ENCODE measurements at places on chromosomes 12 and 14.

- ATAC-seq = no peak
Measured at GRCh38 chr14:68935761-68936214, 43.3 kb downstream of the ACTN1 start.

GRCh38 chr14:22097072-22097471 is 423.5 kb upstream of the OR4E1 start:
- no peak for ATAC-seq

DNA sequence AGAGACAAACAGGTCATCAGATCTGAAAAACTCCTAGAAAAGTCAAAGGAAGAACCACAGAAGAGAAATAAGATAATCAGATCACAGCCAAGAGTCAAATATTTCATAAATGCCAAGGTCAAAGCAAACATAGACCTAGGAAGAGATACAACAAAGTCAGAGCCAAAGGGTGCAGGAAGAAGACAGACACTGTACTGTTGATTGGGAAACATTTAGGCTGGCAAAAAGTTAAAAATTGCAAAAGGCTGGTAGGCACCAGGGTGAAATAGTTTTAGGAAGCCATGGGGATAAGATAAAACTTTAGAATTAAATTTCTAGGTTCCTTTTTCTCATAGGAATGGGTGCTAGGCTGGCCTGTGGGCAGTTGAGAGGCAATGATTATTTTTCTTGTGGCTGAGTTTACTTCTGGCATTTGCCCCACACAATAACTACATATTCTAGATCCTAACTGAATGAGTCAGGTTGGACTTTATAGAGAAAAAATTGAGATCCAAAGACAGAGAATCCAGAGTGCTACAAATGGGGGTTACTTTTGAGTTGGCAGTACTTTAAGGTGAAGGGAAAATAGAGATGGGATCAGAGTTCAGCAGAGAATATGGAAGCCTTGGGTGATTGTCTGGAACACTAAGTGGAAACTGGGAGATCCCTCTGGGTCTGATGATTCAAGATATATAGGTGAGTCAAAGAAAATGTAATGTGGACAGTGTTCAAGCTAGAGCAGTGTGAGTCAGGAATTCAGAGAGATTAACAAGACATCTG is 215.5 kb downstream of the C12orf50 start:
- ATAC-seq = no peak

DNA sequence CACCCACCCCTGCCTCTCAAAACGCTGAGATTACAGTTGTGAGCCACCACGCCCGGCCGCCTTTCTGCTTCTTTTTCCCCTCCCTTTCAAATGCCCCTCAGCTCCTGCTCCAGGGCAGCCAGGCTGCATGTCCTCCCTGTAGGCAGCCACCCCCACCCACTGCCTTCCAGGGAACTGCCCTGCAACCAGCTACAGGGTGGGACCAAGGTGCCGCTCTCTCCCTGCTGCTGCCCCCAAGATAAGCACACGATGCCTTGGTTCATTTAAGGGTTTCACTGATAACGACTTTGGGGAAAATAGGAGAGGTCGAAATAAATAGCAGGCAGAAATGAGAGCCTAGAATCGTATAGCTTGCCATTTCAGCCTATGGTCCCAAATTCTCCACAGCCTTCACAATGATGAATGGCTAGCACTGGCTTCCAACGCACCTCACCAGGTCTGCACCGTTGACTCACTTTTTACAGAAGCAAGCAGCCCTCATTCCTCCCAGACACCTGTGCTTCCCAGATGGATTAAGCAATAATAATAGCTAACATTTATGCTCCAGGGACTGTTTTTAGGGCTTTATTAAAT is 40.7 kb downstream of the ATG14 start:
- no peak for ATAC-seq

DNA sequence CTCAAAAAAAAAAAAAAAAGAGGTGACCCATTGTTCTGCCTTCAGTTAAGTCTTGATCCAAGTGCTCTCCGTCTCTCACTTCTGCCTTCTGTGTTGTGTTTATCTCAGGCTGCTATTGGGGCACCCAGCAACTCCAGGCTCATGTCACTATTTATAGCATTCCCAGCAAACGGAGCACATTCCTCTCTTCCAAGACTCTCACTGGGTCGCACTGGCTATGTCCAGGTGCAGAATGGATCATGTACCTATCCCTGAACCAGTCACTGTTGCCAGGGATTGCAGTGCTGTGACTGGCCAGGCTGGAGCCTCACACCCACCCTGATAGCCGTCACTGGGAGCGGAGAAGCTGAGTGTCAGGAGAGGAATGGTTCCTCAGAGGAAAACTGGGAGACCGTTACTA is 31.2 kb downstream of the RHOF start:
- ATAC-seq = no peak

DNA sequence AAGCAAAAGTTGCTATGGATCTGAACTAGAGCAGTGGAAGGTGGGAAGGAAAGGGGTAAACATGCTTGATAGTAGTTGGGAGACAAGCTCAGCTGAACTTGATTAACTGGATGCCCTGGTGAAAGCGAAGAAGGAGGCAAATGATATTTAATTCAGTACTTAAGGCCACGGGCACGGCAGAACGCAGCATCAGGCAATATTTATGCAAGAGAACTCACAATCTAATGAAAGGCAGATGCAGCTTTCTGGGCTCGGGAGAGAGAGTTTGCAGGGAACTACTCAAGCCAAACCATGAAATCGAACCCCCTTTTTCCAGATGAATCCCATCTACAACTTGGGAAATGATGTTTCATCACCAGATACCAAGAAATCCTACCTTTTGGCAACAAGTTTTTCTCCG is 3.5 kb upstream of the CNIH1 start:
- ATAC-seq = no peak

GRCh38 chr12:131829356-131829747 is 1.2 kb downstream of the MMP17 start:
- no peak for ATAC-seq

GRCh38 chr12:102953221-102953620 is 4.3 kb upstream of the ASCL1 start:
- peak; percentile 26 for ATAC-seq

GRCh38 chr12:27133022-27133590 is 50.7 kb upstream of the C12orf71 start:
- no peak for ATAC-seq

DNA sequence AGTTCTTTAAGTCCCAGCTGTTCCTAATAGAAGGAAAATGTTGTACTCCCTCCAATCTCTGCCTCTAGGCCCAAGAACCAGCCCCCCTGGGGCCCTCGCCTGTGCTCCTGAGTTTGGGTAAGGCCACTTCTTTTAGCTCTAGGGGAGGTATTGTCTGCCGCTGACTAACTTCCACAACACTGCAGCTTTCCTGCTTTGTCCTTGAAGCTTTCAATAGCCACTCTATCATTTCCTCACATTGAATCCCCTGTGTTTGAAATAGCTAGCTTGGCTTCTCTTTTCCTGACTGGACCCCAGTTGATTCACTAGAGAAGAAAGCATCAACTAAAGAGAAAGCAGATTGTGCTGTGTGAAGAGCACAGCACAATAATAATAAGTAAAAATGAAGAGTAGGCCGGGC is 28.8 kb downstream of the KRT80 start:
- ATAC-seq = no peak

DNA sequence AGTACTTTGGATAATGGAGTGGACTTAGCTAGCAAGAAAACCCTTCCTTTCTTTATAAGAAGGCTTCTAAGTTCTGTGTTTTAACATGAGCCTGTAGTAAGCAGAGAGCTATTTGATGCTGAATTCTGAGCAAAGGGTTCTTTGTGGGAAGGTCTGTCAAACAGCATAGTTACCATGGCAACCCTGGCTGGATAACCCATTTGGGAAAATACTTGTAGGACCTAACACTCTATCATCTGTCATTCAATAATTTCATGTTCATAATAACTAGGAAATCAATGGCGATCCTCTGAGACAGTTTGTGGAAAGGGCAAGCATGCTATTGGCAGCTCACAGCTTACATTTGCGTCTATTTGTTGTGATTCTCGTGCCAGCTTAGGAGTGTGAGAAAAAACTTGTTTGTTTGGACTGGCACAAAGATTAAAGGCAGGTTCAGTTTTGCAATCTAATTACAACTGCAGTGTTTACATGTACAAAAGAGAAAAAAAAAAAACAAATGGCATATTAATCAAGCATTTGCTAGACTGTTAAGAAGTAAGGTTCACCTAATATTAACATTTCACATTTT is 219.2 kb downstream of the PDZRN4 start:
- ATAC-seq = no peak

- ATAC-seq = no peak
Measured at GRCh38 chr12:39868328-39868725, 237.6 kb downstream of the SLC2A13 start.

DNA sequence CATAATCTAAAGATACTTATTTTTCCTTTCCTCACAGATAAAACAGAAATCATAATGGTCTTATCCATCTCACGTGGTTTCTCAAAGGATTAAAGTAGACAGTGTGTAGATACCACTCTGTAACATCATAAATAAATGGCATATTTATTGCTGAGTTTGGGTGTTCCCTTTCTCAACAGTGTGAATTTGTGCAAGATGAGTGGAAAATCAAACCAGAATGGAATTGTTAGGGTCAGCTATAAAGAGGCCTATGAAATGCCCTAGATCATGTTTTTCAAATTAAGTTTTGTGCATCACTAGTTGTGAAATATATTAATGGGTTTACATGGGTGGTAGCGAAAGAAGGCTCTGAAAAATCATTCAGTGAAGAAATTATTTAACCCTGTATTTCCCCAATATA is 216.3 kb upstream of the GARIN6 start:
- no peak for ATAC-seq

DNA sequence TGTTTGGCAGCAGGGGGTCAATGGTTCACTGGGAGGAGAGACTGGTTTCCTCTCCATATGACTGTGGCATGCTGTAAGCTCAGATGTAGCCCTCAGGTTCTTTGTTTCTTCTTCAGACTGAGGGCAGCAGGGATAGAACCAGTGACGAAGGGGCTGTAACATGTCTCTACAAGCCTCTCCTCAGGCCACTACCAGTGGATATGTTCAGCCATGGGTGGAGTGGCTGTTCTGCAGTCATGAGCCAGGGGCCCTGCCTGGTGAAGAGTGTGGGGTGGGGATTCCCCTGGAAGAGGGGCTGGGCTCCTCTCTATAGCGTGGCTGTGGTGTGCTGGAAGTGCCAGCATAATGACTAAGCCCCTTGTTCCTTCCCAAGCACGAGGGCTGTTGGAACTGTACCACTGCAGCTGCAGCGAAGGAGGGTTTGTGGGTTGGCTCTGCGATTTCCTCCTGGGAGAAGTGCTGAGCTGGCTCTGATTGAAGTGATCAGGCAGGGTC is 55.8 kb downstream of the CMAS start:
- ATAC-seq = peak; percentile 76

DNA sequence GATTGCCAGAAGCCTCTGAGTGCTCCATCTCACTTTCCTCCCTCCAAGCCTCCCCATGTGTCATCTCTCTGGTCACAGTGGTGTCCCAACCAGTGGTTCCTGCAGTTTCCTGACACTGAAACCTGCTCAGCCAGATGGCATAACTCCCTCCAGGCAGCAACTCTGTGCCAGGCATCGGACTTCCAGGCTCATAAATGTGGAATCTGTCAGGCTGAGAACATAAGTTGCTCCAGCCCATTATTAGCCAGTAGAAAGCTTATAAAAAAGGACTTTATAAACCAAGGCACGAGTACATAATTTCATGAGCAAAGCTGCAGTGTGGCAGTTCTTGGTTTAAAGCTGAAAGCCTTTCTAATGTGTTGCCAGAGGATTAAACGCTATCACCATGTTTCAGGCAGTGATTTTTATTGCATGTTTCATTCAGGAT is 194.3 kb downstream of the DACT1 start:
- ATAC-seq = no peak
